Adipocyte (in vitro differentiated cells): ENCODE measurements at places on chromosomes 2 and 18.

GRCh38 chr2:25305775-25306174, 36.0 kb downstream of the DNMT3A start:
- peak; percentile 12 for DNase-seq

DNA sequence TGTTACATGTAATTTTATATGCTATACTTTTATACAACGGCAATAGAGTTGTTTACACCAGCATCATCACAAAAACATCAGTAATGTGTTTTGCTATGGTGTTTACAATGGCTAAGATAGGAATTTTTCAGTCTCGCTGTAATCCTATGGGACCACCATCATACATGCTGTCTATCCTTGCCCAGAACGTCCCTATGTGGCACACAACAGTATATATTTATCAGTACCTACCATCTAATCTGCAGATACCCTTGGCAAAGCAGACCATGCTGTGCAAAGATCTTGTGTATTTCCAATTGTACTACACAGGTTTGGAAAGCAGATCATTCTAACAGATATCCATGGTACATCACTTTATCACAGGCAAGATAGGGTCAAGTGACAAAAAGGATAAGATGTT, 15.3 kb downstream of the RPL31 start:
- DNase-seq, result no peak

DNA sequence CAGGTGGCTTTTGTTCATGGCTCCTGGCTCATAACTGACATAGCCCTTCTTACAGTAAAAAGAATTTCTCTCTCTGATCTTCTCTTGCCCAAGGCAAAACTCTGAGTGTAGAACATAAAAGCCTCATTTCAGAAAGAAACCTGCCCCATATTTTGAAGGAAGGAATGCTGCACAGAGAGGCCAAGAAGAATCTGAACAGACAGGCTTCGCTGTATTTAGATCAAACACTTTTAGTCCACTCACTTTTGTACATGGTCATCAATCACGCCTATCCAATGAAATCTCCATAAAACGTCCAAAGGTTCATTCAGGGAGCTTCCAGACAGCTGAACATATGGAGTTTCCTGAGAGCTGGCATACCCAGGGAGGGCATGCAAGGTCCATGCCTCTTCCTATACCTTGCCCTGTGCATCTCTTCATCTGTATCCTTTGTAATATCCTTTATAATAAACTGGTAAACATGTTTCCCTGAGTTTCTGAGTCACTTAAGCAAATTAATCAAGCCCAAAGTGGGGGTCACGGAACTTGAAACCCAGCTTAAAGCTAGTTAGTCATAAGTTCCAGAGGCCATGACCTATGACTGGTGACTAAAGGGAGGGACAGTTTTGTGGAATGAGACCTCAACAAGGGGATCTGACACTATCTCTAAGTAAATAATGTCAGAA, 62.5 kb upstream of the TMEM247 start:
- DNase-seq, result peak; percentile 45

DNA sequence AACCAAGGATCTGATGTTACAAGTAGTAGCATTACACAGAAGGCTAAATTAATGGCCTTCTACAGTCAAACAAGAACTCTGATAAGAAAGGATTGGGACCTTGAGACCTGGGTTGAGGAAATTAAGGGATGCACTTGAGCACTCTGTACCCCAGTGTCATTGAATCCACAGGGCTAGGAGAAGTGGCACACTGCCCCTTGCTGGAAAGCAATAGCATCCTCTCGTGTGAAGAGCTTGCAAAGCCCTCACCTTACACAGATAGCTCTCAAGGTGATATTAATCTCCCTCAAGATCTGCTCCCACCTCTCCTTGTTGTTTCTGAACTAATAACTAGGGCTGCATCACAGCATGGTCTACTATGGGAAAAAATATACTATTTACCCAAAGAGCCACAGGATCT, 26.5 kb upstream of the CHST9 start:
- DNase-seq, result no peak

DNA sequence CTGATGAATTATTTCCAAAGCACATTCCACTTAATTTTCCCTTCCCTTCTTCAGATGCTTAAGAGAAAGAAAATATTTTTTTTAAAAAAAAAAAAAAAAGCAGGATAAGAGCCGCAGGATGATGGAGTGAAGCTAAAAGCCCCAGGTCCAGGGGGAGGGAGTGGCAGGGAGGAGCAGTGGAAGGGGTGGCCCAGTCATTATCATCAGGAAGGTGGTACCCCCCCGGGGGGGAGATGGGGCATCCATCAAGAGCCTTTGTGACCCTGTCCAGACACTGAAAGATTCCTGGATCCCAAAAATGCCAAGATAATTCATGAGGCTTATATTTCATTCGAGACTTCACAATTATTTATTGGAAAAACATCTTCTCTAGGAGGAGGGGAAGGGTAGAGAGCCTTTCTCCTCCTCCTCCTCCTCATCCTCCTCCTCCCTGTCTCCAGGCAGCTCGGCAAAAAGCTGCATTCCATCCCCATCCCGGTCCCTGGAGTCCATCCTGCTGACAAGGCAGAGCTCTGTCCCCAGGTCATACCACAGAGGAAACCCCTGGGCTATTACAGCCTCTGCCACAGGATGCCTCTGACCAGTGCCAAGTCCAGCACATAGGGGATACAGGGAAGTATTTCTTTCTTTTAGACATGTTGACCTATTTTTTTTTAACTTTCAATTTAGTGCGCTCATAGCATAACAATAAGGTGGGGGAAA, 125.3 kb downstream of the TWIST2 start:
- DNase-seq, result peak; percentile 61

DNA sequence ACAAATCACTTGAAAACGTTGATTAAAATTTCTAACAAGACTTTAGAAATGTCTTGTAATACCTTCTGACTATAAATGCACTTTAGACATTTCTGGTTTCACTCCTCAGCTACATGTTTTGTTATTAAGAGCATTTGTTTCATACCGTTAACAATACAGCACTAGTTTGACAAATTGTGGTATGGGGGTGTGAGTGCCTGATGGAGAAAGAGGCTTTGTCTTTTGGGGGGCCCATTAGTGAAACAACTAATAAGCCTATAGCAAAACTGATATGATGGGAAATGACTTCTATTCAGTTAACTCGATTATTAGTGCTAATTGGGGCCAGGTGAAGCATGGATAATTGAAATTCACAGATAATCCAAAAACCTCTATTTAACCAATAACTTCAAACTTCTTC, 30.9 kb upstream of the ZNF516 start:
- DNase-seq, result no peak

- no peak for DNase-seq
Measured at GRCh38 chr2:173149491-173149890, 73.8 kb downstream of the MAP3K20 start.

DNA sequence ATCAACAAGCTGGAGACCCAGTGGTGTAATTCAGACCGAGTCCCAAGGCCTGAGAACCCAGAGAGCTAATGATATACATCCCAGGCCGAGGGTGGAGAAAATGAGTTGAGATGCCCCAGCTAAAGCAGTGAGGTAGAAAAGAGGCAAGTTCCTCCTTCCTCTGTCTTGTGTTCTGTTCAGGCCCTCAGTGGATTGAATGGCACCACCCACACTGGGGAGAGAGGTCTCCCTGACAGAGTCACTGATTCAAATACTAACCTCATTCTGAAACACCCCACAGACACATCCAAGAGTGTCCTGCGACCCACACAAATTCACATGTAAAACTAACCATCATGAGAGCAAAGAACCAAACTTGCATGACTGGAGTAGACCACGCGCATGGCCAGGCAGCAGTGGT, 215.3 kb downstream of the ANAPC1 start:
- DNase-seq, result no peak
